ENCODE measurements at places on chromosomes 12 and 14.
A peak's percentile ranks its signal among the peaks of the same experiment; 100 is the strongest.

- no peak for DNase-seq
Observed at GRCh38 chr14:72154645-72155378, 222.6 kb downstream of the RGS6 start.

DNA sequence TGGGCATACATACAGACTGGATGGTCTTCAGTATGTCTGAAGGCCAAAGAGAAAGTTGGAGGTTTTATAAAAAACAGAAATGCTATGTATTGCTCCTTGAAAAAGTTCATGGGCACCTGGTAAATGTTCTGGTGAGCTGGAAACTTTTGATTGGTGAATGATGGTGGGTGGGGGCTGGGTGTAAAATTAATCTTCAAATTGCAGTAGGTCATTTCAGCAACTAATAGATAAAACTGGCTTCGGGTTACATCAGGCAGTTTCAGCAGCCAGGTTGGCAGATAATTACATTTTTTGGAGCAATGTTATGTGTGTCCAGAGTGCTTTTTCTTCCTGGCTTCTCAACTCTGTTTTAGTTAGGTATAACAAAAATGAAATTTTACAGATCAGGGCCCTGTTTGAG is 35.3 kb downstream of the SDR9C7 start:
- no peak for DNase-seq

- DNase-seq = no peak
Observed at GRCh38 chr14:51225751-51226150, 14.3 kb upstream of the TMX1 start.

GRCh38 chr12:14994610-14995009 is 21.8 kb downstream of the PDE6H start:
- DNase-seq = no peak

- DNase-seq = peak; percentile 75
Observed at GRCh38 chr14:102822311-102822863, 45.1 kb downstream of the TRAF3 start.

DNA sequence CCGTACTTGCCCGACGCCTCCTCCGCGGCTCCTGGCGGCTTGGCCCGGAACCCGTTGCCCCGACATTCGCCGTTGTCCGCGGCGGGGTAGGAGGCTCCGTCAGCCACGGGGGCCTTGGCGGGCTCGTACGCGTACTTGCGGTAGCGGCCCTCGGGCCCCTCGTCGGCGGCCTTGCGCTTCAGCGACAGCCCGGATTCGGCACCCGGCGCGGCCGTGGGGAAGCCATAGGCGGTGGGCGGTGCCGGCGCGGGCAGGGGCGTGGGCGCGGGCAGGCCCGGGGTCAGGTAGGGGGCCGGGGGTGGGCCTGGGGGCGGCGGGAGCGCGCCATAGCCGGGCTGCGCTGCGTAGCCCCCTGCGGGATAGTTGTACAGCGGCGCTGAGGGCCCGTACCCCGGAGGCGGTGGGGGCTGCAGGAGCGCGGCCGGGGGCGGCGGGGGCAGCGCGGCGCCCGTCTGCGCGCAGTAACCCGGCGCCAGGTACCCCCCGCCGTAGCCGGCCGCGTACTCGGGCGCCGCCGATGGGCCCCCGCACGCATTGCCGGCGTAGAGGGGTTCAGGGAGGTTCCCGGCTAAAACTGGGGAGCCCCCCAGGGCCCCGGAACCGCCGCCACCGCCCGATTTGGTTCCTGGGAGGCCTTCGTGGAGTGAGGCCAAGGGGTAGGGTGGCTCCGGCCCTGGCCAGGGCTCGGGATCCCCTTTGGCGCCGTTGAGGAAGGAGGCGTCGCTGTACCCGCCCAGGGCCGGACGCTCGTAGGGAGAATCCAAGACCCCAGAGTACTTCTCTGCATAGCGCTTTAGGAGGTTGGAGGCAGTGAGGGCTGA is 26.9 kb downstream of the FIGNL2 start:
- no peak for DNase-seq

- DNase-seq = no peak
Observed at GRCh38 chr14:89907655-89908054, 46.9 kb downstream of the EFCAB11 start.

DNA sequence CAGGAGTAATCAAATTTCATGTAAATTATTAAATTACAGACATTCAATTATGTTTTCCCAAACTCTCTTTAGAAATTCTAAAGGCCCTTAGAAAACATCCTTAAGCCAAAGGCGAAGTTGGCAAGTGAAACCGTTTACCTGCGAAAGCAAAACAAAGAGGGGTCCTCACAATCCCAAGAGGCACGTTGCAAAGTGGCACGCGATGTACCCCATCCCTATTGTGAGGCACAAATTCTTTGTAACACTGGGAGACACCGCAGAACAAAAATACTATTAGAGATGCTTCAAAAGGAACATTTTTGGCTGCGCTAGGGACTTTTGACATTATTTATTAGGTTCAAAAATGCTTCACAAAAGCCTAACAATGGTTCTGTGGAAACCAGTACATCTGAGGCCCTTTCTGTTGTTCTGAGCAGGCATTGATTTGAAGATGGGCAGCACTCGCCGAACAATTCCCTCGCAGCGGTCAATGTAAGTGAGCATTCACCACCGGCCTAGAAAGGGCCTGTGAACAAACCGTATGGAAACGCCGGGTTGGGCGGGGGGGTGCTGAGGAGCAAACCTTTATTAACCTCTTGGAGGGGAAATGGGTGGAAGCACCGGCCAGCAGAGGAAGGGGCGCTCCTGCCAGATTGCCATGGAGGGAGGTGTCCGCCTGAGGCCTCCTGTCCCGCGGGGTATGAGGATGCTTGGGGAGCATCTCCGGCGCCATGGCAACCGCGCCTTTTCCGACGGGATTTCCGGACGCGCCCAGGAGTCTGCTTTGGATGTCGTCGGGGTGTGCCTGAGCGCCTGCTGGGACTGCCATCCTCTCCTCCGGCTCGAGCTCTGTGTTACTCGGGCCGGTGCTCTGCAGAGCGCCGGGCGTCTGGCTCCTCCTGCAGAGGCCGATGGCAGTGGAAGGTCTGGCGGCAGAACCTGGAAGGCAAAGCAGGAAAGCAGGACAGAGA is 193.9 kb downstream of the C12orf42 start:
- DNase-seq = no peak

DNA sequence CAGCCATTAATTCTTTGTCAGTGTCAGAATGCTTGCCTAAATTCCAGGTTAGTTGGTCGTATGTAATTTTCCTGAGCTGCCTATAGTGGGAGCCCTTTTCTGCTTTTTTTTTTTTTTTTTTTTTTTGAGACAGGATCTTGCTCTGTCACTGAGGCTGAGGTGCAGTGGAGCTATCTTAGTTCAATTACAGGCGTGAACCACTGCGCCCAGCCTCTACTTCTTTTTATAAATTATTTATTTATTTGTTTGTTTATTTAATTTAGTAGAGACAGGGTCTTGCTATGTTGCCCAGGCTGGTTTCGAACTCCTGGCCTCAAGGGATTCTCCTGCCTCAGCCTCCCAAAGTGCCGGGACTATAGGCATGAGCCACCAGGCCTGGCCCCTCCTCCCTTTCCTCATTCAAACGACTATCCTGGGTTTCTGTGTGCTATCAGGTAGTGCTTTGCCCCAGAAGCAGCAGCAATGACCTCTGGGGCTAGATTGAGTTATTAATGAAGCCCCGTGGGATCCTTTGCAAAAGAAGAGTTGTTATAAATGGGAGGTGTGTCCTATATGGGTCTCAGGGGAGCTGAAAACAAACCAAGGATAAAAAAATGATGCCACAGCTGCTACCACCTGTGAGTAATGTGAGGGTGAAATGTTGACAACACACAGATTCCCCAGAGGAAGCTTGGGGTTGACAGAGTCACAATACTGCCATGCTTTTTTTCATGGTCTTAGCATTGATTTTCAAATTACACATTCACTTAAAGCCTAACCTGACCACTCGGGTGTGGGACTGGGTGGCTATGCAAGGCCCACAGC is 34.6 kb upstream of the NFKBIA start:
- DNase-seq = peak; percentile 18

GRCh38 chr14:90979515-90979914 is 80.9 kb downstream of the RPS6KA5 start:
- DNase-seq = no peak

GRCh38 chr14:94144765-94145164 is 15.4 kb upstream of the IFI27L2 start:
- no peak for DNase-seq

GRCh38 chr12:55696796-55697462 is 10.8 kb downstream of the ITGA7 start:
- no peak for DNase-seq

DNA sequence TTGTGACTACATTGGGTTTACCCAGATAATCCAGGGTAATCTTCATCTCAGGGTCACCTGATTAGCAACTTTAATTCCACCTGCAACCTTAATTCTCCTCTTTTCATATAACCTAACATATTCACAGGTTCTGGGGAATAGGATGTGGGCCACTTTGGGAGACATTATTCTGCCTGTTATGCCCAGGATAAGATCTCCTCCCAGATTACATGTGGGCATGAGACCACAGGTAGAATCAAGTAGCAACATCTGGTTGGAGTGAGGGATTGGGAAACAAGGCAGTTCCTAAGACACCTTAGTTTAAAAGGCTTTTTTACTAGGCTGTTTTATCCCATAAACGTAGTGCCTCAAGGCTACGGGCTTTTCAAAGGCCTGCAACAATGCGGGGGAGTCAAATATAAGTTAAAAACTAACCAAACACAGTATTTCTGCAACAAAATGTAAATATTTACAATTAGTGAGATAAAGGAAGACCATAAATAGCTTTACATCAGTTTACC is 181.5 kb downstream of the FOXA1 start:
- DNase-seq = no peak

DNA sequence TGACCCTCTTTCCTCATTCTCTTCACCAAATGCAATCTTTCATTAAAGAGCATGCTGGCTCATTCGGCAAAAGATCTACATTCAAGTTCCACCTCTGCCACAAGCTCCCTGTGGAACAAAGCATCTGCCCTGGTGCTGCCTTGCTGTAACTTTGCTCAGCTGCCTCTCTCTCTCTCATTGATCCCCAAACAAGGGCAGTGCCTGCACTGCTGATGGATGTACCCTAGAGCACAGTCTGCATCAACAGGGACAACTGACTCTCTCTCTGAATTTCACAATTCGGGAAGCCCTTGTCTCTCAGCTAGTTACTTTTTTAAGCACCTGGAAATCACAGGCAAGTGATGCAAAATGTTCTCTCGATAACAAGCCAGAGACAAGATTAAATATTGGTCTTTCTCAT is 174.0 kb upstream of the DIO2 start:
- DNase-seq = no peak

DNA sequence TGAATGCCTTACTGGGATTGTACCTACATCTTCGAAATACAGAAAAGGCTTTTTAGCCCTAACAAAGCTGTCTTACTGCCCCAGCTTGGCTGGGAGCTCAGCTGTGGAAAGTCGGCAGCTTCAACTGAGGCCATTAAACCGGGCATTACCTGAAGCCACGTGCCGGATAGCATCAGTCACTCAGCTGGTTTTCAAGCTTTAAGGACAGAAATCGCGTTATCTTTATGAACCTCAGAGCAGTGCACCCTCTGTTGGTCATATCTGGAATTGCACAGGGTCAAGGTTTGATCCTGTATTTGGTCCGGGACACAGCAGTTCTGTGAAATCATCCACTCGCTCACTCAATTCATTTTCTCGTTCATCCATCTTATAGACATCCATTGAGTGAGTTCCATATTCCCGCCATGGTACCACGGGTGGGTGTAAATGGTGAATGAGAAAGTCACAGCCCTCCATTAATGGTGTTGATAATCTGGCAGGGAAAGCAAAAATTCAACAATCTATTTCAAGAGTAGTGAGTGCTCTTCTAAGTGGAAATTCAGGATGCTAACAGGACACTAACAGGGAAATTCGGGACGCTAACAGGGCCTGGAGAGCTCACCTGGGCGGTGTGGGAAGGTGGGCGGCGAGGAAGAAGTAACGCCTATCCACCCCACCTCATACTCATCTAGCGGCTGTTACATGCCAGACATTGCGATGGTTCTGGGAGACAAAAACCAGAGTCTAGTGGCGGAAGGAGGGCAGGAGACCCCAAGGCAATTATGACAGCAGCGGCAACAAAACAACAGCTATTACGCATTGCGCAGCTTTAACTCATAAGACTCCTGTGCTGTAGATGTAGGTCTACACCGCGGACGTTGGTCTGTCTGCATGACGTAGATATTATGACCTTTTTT is 60.6 kb upstream of the TCL1A start:
- peak; percentile 57 for DNase-seq

- no peak for DNase-seq
Observed at GRCh38 chr14:37594971-37595808, at the start of the genes FOXA1 and TTC6. FOXA1 (minus strand) TSS chr14:37595249; CDS start chr14:37594972, 277 bp downstream. TTC6 (plus strand) TSS chr14:37595629; CDS start chr14:37622065, 26,436 bp downstream.

GRCh38 chr12:131166717-131167116 is 213.0 kb downstream of the ADGRD1 start:
- no peak for DNase-seq

- peak; percentile 73 for DNase-seq
Observed at GRCh38 chr14:97602438-97603117, 805.4 kb downstream of the VRK1 start.

GRCh38 chr14:95021588-95021987 is 135.7 kb downstream of the DICER1 start:
- no peak for DNase-seq

DNA sequence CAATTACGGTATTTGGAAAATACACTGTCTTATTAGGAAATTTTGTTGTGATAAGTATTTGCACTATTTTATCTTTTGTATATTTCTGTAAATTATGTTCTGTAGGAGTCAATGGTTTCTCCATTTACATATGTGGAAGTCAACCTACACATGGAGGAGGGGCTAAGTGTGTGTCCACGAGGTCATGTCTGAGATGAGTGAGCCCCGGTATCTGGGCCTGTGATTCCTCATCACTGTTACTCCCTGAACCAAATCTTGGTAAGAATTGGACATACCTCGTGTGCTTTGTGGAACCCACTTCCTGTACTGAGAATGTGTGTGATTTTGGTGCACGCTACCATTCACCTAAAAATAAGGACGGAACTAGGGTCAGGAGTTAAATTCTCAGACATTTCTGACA is 1105.5 kb downstream of the TMEM121 start:
- no peak for DNase-seq

GRCh38 chr12:84913129-84913515 is 523 bp upstream of the SLC6A15 start:
- DNase-seq = no peak

DNA sequence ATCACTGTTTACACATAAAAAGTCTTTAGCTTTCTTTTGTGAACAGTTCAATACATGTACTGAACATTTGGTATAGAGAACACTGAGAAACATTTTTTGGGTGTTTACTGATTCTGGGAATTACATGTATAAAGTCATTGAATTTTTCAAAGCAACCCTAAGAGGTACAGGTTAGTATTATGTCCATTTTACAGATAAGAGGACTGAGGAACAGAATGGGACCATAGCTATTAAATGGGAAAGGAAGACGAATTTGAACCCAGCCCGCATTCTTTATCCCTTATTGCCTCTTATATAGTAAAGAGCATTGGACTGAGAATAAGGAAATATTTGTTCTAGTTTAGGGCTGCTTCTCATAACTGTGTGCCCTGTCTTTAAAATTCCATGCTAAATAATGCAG is 889 bp upstream of the KANSL2 start:
- DNase-seq = no peak

DNA sequence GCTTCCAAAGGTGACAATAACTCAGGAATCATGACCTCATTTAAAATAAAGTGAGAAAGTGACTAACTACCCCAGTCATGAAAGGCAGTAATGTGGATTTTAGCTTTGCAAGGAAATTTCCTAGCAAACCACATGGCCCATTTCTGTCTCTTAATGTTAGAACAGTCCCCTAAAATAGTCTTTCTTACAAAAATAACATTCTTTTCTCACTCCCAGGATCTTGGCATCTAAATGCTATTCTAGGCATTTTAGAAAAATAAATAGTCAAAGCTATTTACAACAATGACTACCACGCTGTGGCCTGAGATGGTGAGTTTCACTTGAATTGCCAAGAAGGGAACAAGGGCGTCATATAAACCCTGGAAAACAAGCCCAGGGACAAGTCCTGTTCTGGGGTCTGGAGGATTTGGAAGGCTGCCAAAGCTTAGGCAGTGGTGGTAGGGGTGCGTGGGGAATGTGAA is 101.2 kb upstream of the CCDC175 start:
- DNase-seq = no peak
